ENCODE measurements at places on chromosomes 7 and 10.
A peak's percentile ranks its signal among the peaks of the same experiment; 100 is the strongest.

DNA sequence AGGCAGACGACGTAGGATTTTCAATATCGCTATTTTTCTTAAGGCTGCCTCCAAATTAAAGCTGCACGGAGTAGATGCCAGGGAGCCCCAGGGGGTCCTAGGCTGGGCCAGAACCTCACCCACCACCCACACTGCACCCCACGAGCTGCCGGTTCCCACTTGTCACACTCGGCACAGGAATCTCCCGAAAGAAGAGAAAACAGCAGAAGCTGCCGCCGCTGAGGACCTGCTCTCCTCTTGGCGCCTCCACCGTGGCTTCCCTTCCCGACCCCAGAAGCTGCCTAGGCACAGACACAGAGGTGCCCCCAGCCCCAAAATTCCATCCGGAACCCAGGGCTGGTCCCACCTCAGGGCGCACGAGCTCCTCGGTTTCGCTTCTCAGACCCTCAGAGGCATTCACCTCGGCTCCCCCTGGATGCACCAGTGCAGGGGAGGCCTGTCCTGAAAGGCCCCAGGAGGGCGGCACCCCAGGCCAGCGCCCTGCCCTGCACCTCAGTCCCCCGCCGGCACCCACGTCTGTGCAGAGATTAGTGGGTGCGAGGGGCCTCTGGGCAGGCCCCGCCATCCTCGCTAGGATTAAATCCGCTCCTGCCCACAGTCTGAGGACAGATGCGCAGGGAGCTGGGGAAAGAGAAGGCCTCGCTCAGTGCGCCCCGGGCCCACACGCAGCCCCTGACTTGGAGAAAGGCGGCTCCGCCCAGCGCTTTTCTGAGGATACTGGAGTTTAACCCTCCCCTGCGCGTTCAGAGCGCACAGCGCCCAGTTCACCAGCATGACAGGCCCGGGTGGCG is 99.2 kb downstream of the PTPRN2 start:
- no peak for DNase-seq

- DNase-seq: no peak
Measured at GRCh38 chr10:74992068-74992467, 119.4 kb upstream of the SAMD8 start.

DNA sequence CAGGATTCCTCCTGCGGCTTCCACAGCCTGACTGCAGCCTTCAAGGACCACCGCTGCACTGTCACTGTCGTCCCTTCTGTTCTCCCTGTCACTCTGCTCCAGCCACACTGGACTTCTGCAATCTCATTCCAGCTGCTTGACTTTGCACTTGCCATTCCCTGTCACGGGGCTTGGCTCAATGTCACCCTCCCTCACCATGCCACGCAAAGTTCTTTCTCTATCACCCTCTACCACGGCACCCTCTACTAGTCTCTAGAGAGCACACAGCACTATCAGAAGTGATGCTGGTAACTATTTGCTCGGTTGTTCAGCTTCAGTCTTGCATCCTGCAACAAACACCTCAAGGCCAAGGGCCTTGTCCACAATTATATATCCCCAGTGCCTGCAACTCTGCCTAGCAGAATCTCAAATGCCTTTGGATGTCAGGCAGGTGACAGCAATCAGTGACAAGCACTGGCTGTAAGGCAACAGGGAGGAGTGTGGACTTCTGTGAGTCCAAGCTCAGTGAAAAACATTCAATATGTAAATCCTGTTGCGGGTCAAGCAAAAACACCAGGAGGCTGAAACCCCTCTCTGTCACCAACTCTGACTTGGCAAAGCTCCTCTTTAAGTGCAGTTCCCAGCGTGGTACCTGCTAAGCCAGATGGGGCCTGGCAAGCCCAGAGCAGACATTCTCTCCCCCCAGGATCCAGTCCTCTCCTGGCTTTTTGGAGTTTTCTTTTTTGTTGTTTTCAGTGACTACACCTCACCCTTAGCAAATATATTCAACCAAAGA is 259.9 kb downstream of the FGFR2 start:
- no peak for DNase-seq

DNA sequence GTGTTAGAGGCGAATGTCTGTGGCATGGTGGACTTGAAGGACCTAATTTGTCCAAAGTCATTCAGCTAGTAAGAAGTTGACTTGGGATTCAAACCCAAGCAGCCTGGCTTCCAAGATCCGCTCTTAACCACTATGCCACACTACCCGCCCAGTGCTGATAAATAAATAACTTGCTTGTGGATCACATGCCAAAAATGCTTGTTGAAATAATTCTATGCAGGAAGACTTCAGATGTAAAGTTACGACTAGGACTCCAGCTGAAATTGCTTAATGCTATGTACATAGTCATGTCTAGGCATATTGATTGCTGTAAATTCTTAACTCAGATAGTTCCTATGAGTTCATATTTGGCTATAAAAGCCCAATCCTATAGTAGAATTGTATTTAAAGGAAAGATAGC is 76.0 kb downstream of the PLXDC2 start:
- DNase-seq: no peak

DNA sequence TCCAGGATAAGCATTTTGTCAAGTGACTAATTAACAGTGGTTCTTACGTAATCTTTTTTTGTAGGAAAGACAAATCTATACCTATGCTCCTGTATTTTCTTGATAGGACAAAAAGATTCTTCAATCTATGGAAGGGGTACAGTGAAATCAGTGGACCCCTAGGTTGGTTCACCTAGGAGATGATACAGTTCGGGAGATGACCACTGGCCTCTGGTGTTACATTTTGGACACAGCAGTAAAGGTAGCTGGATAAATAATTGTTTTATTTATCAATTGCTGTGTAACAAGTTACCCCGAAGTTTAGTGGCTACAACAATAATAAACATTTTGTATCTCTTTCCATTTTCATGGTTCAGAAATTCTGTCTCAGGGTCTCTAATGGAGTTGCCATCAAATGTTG is 288.2 kb upstream of the MAGI2 start:
- no peak for DNase-seq

DNA sequence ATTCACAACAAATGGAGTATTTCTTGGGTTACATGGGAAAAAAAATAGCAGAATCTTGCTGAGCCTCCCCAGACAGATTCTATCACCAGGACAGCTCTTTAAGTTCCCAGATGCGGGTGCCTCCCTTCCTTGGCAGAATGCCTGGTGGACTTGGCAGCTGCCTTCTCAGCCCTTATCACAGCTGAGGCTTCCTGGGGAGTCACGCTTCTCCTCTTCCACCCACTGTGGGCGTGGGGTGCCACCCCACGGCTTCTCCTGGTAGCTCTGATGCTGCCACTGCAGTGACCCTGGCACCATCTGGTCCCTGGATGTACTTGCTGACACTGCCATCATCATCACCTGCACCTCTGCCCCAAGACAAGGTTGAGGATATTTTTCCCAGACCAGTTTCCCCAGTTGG is 16.2 kb upstream of the NME8 start:
- peak; percentile 9 for DNase-seq

Measured in RKO (cell line).